ENCODE measurements at places on chromosomes 11 and 22.

- no peak for DNase-seq
These were observed 8.6 kb upstream of the EMID1 start for GRCh38 chr22:29197096-29197495.

GRCh38 chr22:17655289-17655688 is 16.7 kb downstream of the BCL2L13 start:
- DNase-seq = no peak

DNA sequence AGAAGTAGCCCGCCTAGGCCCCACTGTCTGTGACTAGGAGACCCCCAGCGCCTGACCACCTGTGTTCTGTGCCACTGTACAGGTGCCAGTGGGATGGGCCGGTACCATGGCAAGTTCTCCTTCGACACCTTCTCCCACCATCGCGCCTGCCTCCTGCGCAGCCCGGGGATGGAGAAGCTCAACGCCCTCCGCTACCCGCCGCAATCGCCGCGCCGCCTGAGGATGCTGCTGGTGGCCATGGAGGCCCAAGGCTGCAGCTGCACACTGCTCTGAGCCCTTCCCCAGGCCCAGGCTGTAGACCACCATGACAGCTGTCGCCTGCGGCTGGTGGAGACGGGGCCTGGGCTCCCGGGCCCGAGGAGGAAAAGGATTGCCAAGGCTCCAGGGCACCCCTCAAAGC is 2.8 kb upstream of the NDUFS8 start:
- DNase-seq = no peak

DNA sequence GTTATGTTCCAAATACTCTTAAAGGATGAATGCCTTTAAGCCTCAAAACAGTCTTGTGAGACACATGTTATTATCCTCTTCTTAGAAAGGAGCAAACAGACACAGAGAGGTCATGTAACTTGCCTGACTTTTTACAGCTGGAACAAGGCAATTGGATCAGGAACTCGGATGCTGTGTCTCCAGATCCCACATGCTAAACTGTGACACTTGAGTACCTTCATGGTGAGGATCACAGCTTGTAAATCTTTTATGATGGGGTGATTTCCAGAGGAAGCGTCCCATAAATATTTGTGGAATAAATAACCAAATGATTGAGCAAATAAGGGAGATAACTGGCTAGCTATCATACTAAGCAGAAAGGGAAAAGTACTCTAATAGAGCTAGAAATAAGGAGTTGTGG is 171.2 kb downstream of the C11orf91 start:
- DNase-seq = no peak

GRCh38 chr11:47418454-47419259 is 7.6 kb downstream of the PSMC3 start:
- DNase-seq = no peak

DNA sequence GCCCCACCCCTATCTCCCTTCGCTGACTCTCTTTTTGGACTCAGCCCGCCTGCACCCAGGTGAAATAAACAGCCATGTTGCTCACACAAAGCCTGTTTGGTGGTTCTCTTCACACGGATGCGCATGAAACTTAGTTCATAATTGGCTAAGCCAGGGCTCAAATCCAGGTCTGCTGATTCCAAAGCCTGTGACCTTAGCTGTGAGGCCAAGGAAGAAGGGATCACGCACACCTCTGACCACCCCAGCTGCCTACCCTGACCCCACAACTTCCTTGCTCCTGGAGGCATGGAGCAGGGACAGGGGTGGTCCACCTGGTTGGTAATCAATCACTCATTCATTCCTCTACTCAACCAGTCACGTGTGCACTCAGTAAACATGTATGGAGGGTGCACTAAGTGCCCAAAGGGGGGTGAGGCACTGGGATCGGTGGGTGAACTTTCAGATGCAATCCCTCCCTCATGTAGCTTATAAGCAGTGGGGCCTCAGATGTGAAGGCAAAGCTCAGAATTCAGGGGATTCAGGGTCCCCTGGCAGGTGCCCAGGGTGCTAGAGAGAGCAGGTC is 10.3 kb downstream of the FXYD2 start:
- DNase-seq = peak; percentile 79

- DNase-seq = no peak
These were observed 7.3 kb downstream of the TRIM34 start for GRCh38 chr11:5631969-5632635.

- DNase-seq = no peak
These were observed 671.7 kb downstream of the BRD1 start for GRCh38 chr22:49155770-49156580.

DNA sequence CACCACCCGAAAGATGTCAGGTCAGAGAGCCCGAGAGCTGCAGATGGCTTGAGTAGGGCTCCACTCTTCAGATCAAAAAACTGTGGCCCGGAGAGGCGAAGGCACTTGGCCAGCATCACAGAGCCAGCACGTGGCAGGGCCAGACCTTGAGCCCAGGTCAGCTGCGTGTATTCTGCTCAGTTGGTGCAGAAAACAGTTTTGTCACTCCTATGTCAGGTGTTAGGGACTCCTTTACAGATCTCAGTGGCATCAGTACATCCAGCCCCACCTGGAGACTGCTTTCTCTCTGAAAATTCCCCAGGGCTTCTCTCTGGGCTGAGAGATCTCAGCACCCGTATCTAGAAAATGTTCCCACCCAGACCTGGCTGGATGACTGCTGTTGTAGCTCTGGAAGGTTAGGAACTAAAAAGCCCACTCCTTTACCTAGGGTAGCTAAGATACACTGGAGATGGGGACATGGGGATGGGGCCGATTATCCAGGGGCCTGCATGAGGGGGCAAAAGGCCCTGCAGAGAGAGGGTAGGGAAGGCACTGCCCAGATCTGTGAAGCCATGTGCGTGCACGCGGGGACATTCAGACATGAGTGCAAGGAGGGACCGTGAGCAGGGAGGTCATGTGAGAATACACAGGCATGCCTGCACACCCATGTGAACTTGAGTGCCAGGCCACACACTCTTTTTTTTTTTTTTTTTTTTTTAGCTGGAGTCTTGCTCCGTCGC is 3.4 kb downstream of the APOA1 start:
- DNase-seq = no peak

- DNase-seq = no peak
These were observed 6.0 kb downstream of the B4GALNT4 start for GRCh38 chr11:375065-376025.

GRCh38 chr22:45506816-45507360 is 4.2 kb downstream of the FBLN1 start:
- DNase-seq = no peak

GRCh38 chr11:69122630-69123431 is 32.9 kb upstream of the SMIM38 start:
- DNase-seq = peak; percentile 94

DNA sequence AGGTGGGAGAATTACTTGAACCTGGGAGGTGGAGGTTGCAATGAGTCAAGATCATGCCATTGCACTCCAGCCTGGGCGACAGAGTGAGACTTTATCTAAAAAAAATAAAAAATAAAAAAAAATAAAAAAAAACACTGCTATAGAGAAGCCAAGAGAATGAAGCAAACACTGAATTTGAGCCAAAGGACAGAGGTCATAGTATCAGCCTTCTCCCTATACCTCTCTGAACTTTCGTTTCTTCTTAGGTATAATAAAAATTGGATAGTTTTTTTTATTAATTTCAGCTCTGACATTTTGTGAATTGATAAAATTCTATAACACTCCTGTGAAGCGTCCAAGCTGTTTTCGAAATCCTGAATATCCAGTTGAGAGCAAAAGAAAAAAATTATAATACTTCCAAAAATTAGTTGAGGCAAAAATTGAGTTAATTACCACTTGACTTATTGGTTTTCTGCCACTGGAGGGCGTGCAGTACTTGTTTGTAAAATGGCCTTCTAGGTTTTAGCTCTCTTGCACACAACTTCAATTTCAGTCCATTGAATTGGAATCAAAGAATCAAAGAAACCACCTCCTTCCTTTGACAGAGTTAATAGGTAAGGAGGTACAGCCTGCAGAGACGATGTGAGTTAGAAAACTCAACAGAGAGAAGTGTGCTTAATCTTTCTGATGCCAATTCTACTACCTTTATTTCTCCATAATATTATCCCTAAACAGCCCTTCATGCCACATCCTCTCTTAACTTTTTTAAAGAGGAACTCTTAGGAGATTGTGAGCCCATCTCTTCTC is 143.2 kb downstream of the BBOX1 start:
- DNase-seq = peak; percentile 58
